Jurkat, Clone E6-1 (cell line): ENCODE measurements at places on chromosomes 2 and 18.

DNA sequence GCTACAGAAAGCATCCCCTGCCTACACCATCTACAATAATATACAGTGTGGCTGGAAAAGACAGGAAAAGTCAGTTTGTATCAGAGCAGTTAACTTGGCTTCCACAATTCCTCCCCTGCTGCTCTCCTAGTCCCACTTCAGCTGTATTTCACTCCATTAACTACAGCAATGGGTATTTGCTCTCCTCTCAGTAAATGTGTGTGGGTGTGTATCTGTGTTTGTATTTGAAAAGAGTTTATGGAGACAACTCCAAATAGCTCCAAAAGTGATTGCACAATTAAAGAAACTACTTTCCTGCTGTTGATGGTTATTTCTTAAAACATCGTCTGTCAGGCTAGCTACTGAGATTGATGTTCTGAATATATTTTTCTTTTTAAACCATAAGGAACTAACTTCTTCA is 333.7 kb upstream of the FIGN start:
- DNase-seq: no peak

GRCh38 chr2:12603781-12604295 is 112.9 kb upstream of the TRIB2 start:
- DNase-seq: no peak

- no peak for DNase-seq
These were observed 1140.8 kb upstream of the CELF4 start for GRCh38 chr18:38706373-38706772.

GRCh38 chr2:196962325-196962724 is 35.8 kb upstream of the PGAP1 start:
- DNase-seq: no peak

- DNase-seq: no peak
These were observed 150.4 kb downstream of the ZFP36L2 start for GRCh38 chr2:43075811-43076585.

GRCh38 chr18:22179631-22180030 is 10.2 kb downstream of the GATA6 start:
- DNase-seq: no peak
